ENCODE measurements at places on chromosomes 3 and 15.

GRCh38 chr3:122681974-122682409, 1.4 kb downstream of the PARP14 start:
- no peak for DNase-seq

GRCh38 chr15:98745650-98746374, 97.5 kb downstream of the IGF1R start:
- no peak for DNase-seq

GRCh38 chr3:186311441-186311840, 50.6 kb downstream of the DGKG start:
- no peak for DNase-seq

DNA sequence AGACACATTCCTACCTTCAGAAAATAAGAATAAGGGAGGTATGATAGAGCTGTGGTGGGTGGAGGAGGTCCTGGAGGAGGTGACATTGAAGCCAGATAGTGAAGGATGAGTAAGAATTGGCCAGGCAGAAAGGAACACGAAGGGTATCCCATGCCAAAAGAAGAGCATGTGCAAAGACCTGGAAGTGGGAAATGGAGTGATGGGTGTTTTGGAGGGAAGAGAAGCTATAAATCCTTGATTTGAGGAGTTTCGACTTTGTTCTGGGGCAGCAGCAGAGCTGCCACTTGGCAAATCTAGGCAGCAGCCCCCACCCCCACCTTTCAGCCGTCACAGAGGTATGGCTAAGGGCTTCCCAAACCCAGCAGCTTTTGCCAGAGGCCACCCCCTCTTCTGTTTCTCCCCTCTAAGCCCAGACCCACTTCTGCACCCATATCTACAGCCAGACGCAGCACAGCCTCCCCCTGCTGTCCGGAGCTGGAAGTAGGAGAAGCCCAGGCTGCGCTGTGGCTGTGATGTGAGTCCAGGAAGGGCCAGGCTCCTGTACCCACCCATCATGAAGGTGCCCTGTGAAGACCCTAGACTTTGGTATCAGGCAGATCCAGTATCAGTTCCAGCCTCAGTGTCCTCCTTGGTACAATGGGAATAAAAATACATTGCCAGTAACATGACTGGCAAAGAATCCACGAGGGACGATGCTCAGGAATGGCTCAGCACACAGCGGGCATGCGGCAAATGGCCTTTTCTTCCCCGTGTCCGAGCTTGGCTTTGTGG, 188.7 kb upstream of the LINGO1 start:
- no peak for DNase-seq

- DNase-seq: no peak
Observed at GRCh38 chr3:8460815-8461456, 40.7 kb upstream of the LMCD1 start.

DNA sequence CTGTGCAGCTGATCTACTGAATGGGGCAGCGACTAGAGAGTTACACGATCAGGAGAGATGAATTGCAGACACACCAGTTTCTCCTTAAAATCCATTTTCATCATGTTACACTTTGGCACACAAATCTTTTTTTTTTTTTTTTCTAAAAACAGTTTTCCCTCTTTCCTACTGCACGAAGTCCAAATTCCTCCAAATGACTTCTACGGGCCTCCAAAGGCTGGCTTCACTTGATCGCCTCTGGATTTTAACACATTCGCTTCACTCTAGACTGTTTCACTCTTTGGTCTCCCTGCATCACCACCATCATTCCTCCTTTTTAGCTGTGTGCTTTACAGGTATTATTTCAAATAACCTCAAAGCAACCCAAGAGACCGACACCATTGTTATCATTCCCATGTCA, 268.6 kb downstream of the RORA start:
- no peak for DNase-seq

DNA sequence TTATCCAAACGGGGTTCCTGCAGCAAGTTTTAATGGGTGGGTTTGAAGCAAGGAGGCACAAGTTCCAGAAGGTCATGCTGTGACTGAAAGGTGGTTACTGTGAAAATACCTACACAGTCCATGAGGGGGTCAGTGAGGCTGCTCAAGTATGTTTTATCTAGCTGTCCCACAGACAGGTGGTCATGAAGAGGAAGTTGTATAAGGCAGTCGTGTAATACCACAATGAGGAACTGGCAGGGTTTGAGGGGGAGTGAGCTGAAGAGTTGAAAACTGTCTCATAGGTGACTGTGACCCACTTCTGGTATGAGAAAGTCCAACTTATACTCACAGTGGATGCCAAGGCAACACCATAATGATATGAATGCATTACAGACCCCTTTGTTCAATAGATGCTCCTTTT, 856.8 kb downstream of the OTOL1 start:
- no peak for DNase-seq

DNA sequence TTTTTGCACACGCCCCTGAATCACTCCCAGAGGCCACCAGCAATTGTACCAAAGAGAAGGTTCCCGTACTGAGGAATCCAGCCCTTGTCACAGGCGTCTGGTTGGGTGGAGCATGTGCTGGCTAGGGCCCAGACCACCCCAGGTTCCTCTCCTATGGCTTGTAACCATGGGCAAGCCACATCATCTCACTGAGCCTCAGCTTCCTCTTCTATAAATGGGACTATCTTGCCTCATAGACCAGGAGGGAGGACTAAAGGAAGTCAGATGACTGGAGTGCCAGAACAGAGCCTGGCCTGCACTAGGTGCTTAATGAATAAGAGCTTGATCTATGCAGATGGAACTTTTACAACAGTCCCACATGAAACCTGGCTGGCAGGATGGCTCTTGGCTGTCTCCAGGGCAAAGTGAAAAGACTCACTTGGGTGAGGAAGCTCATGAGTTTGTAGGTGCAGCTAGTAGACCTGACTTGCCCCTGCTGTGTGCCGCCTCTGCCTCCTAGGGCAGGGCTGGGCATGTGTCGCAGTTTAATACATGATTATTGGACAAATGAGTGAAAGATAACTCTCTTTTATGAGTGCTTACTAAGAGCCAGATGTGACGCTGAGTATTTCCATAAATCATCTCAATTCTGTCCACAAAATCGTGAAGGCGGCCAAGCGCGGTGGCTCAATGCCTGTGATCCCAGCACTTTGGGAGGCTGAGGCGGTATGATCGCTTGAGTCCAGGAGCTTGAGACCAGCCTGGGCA, 29.3 kb downstream of the CTSH start:
- DNase-seq: no peak

DNA sequence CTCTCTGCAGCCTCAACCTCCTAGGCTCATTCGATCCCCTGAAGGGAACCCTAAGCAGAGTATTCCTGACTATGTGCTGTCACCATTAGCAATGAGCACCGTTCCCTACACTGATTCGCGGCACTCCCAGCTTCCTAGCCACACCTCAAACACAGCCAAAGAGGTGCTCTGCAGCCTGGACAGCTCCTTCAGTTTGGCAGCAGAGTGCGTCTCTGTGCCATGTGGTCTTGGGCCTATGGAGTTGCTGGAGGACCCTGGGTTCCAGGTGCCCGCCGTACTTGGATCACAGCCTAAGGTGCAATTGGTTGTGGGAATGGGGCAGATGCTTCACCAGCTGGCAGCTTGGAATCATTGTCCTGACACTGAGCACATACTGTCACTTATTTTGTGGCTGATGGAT, 17.3 kb upstream of the IL12A start:
- no peak for DNase-seq
